ENCODE measurements at places on chromosomes 2 and 18.

- DNase-seq: no peak
Observed at GRCh38 chr2:20215183-20216040, 9.5 kb downstream of the SDC1 start.

- DNase-seq: no peak
Observed at GRCh38 chr18:10138719-10139118, 224.9 kb downstream of the VAPA start.

- no peak for DNase-seq
Observed at GRCh38 chr2:69798290-69798908, 31.1 kb upstream of the GMCL1 start.

DNA sequence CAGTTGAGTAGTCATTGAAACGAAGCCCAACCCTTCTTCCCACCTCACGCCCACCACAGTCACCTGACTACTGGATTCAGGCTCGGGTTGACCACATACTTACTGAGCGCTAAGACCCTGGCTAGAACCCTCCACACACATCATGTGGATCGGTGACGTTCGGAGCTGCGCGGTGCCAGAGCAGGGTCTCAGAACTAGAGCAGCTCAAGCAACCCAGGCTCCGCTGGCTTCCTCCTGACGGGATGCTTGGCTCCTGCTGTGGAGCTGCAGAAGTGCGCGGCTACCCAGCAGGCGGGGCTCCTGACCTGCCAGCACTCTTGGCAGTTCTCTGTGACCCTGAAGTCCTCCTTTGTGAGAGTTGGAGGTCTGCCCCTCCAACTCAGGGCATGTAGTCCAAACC, 90.6 kb upstream of the MBOAT2 start:
- no peak for DNase-seq

DNA sequence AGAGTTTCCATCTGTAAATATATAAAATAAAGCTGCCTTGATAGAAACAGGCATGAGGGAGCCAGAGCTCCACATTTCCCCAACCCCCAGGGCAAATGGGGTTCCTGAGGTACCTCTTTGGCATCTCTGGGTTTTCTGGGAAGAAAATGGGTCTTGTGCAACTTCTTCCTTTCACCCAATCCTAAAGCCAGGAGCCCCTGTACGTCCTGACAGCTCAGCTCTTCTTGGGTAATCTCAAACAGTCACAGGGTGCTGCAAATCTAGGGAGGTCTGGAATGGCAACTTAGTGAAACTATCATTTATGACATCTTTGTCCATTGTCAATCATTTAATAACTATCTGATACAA, 36.6 kb upstream of the STAT1 start:
- no peak for DNase-seq

- DNase-seq: no peak
Observed at GRCh38 chr2:106782681-106783080, 103.3 kb downstream of the ST6GAL2 start.

GRCh38 chr2:241692448-241692847, 5.8 kb upstream of the DTYMK start:
- no peak for DNase-seq

DNA sequence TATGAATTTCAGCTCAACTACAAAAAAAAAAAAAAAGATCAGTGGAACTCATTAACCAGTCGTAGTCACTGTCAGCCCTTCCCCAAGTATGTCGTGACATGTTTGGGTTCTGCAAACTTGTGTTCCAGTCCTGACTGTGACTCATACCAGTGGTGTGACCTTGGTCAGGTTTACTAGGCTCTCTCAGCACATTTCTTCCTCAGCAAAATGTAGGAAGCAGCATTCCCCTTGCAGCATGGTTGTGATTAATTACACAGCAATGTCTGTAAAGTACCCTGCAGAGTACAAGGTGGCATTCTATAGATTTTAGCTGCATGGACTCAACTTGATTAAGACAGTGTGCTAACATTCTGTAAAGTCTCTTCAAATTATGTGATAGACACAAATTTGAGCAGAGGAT, 156.9 kb downstream of the LAMA1 start:
- no peak for DNase-seq

DNA sequence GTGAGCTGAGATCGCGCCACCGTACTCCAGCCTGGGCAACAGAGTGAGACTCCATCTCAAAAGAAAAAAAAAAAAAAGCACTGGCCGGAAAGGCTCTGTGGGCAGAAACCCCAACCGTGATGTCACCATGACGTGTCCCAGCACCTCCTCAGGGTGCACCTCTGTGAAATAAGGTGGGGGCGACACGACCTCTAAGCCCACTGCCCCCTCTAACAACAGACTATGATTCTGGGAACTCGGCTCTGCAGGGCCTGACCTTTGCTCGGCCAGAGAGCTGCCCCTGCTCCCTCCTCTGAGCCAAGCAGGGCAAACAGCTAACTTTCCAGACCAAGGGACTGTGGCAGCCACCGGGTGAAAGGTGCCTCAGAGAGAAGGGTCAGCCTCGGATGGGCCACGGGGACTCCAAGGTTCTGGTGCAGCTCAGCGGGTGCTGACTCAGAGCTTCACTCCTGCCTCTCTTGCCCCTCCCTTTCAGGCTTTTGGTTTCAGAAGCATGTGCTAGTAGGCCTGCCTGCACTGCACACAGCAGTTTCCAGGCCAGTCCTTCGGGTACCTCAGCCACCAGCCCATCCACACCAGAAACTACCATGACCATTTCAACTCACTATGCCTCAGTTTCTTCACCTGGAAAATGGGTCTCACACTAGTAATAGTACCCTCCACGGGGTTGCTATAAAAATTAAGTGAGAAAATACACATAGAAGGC, 8.0 kb downstream of the TMBIM1 start:
- no peak for DNase-seq

DNA sequence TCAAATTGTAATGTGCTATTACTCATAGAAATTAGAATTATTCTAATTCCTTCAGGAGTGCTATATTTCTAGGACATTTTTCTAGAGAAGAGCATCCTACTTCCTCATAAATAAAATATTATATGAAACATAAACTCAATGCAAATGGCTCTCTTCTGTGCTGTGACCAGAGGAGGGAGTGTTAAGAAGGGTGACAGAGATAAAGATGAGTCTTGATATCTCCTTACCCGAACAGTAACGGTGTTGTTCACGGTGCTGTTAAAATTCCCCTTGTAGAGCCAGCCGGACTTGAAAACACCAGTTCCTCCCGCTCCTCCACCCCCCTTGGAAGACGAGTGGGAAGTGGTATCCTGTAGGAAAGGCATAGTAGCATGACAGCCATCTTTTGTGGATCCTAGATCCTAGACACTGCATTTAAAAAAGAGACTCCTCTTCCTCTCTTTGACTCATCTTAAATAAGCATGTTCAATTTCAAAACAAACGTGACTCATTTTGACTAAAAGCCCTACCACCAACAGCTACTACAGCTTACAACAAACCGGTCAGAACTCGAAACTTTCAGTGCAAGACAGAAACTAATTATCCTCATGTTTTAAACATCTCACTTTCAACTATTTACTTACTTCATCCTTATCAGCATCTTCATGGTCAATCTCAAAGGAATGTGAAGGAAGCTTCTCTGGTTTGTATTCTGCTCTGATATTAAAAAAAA, 156.3 kb downstream of the DOCK10 start:
- no peak for DNase-seq

DNA sequence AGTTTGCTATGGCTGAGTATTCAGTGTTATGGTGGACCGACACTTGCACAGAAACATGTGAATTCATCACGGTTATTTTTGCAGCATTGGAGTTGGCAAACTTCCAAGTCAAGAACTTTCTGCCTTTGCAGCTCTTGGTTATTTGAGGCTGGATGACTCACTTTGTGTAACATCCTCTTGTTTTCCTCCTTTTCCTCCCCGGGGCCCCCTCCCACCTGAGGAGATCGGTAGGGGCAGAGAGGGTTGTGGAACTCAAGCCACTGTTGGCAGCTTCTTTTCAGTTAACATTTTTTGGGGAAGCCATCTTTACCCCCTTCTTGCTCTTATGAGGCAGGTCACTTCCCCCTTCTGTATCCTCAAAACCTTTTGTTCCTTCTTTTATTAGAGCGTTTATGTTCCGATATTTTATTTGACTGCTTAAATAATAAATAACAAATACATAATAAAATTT, 48.6 kb downstream of the DDX1 start:
- DNase-seq: no peak

- no peak for DNase-seq
Observed at GRCh38 chr2:122112216-122113005, 357.0 kb downstream of the TSN start.

DNA sequence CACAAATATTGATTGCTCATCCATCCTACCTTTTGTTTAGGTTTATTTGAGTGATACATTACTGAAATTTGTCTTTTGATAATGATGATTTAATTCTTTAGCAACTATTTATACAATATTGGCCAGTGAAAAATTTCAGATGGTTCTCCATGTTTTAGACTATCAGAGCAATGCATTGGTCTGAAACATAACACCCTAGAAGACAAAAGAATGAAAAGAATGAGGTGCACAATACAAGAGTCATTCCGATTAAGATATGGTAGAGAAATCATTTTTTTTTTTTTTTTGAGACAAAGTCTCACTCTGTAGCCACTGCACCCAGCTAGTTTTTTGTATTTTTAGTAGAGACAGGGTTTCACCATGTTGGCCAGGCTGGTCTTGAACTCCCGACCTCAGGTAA, 197.4 kb upstream of the FAM98A start:
- no peak for DNase-seq

DNA sequence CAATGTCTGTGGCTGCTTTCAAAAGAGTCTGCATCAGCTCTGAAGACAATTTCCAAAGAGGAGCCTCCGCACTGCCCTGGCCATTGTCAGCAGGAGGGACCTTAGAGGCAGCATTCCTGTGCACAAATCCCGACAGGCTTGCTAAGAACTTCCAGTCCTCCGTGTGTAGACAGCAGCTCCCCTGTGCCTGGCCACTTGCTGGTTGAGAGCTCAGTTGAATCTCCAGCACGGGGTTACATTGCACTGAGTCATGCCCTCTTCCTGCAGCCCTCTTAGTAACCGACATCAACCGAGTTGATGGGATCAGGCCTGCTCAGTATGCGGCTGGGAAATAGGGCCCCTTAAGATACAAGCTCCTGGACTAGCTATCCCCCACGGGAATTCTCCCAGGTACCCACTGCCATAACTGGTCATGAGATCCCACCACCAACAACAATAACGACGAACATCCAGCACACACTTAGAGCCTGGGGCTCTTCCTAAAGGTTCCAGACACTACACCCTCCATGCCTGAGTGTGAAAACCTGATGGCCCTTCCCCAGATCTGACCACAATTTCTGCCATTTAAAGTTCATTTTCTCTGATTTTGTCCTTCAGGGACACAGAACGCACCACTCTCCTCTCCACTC, 12.0 kb downstream of the ATP6V1B1 start:
- no peak for DNase-seq

GRCh38 chr2:37832590-37833197, 92.4 kb upstream of the RMDN2 start:
- no peak for DNase-seq

- no peak for DNase-seq
Observed at GRCh38 chr2:101296371-101296770, 12.1 kb downstream of the RNF149 start.

DNA sequence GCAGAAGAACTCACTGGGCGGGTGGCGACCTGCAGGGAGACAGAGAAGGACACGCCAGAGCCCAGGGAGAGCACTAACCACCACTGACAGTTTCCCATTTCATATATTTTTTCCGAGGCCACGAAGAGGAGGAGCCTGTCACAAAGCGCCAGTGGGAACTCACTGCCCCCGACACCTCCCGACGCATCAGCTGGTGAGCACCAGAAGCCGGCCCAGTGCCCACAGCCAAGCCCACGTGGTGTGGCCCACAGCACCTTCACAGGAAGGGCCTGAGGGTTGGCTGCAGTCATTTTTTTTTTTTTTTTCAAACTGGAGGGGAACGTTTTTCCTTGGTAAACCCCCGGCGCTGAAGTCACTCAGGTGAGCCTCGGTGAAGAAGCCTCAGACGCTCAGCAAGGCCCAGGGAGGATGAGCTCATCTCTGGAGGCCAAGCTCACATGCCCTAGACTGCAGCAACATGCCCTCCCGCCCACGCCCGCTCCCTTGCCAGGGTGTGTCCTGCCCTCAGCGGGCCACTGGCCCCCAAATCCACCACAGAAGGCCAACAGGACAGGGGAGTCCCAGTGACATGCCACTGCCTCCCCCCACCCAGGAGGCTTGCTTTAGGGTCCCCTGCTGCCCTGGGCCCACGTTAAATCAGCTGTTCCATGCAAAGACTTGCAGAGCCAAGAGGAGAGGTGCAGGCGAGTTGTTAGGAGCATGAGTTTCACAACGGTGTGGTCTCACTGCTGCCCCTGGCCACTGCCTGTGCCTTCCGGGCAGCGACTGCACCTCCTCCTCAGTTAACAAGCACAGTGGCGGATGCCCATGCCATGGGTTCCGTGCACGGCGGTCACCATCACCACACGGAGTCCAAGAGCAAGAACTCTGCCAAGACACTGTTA, 68.1 kb downstream of the PARD6G start:
- DNase-seq: no peak

DNA sequence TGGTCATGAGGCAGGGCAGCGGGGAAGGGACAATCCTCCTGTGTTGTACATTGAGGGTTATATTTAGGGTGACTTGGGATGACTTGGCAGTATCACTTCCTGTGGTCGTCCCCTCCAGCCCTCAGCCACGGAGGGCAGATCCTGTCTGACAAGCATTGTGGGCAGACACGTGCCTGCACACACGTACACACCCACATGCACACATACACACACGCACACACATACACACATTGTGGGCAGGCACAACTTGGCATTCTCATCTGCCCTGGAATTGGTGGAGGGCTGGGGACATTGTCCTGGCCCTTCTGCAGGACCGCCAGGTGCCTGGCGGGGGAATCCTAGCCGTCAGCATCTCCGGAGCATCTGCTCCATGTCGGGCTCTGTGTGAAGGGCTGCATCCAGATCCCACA, 47.6 kb downstream of the ODC1 start:
- no peak for DNase-seq

DNA sequence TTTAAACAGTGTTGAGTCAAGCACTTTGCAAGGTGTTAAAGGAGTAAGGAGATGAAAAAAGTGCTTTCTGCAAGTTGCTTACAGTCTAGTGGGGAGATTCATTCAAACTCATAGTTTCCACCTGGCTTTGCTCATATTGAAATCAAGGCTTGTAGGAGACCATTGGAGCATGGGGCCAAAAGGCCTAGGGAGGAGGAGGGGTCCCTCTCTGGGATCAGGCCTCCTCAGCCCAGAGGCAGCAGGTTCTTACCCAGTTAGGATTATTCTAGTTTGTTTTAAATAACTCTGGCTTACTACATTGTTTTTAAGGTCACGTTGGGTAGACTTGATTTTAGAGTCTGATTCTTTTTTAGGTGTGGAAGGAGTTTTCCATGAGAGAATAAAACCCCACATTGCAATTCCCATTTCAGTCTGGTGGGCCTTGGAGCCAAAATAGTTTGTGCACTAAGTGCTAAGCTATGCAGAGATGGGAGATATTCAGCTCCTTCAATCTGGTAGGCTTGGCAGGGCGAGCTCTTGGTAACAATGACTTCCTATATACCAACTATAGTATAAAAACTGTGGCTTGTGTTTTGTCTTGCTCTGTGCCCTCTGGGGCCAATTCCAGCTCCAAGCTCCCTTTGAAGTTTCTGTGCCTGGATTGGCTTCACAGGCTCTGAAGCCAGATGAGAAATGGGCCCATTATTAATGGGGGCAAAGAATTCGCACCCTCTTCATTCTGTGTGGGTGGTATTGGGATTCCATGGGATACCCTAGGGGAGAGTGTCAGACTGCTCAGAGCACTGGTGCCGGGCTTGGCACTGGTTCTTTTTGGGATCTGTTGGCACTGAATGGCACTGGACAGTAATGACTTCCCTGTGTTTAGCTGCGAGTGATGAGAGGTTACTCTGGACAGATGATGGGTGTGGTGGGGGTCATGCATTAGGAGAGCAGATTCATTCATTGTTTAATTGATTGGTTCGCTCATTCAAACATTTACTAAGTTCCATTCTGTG, 301.1 kb downstream of the MYCN start:
- no peak for DNase-seq

- no peak for DNase-seq
Observed at GRCh38 chr2:111643759-111644158, 240.2 kb downstream of the ANAPC1 start.

All from NCI-H524 treated with DMSO at 0.1 percent for 48 hours (cell line).